Activated CD8-positive, alpha-beta T cell treated with anti-CD3 and anti-CD28 coated beads for 36 hours (primary cell): ENCODE measurements at places on chromosomes 3 and 15.

GRCh38 chr3:195468391-195468776 is 25.6 kb upstream of the ACAP2 start:
- peak; percentile 45 for DNase-seq
- H3K4me1 ChIP-seq: peaks cover 12% of the 10 kb centered on the region
- peaks cover 9% of the 10 kb centered on the region for H3K36me3 ChIP-seq
- no peak overlapping the region for H3K4me3 ChIP-seq
- H3K27ac ChIP-seq: peak overlapping the region; percentile 62

DNA sequence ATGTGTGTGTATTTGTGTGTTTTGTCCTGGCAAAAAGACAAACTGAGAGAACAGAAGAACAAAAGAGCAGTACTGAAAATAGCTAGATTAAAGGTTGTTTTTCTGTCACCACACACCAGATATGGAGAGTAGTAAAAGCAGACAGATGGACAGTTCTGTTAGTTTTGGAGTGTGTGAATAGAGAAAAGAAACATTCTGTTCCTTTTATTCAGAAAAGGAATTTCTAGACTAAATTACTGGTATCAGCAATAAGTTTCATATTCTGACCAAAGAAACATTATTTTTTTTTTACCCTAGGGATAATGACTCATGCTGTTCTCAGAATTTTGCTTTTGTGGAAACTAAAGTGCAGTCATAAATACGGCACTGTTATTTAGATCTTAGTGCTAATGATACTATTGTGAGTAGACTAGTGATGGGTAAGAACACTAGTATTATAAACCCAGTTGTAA is 32.9 kb downstream of the PIK3CA start:
- H3K4me3 ChIP-seq: peak overlapping the region; percentile 32
- no peaks in the 10 kb centered on the region for H3K36me3 ChIP-seq
- no peak overlapping the region for H3K27ac ChIP-seq
- DNase-seq: no peak
- no peaks in the 10 kb centered on the region for H3K27me3 ChIP-seq

DNA sequence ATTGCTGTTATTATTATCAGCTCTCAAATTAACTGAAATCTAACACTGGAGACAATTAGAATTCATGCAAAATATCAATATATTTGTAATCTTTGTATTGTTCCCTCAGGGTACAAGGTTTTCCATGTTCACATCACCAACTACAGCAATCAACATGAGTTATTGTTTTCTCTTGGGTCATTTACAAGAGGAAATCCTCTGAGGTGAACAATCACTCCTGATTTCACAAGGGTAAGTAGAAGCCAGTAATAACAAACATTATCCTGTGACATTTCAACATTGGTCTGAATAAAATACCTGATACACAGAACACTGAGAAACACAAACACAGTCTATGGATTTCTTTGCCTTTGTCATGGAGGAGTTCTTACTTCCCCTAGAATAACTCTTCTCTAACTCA is 174.0 kb downstream of the SUCNR1 start:
- DNase-seq: no peak
- peaks cover 4% of the 10 kb centered on the region for H3K4me1 ChIP-seq
- H3K36me3 ChIP-seq: no peaks in the 10 kb centered on the region
- H3K27me3 ChIP-seq: peaks cover 2% of the 10 kb centered on the region
- H3K27ac ChIP-seq: no peak overlapping the region

DNA sequence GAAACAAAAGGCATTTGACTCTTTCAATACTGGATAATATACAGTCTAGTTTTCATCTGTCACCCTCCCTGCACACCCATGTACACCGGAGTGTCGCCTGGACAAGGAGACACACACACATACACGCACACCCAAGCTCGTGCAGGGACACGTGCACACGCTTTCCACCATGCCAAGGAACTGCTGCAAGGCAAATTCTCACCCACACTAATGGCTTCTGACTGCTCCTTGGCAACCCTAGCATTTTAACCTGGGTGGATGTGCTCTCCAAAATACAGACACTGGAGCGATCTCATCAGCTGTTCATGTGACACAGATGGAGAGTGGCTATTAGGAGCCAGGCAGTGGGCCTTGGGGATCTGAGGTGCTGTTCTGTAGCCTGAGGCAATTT is 61.6 kb downstream of the MEIS2 start:
- no peak for DNase-seq
- H3K4me1 ChIP-seq: no peaks in the 10 kb centered on the region
- H3K4me3 ChIP-seq: no peak overlapping the region
- H3K36me3 ChIP-seq: no peaks in the 10 kb centered on the region
